Immature natural killer cell (primary cell): ENCODE measurements at places on chromosomes 13 and 19. TPM values are rescaled to one million over a fixed set of nuclear protein-coding genes. Genes with fewer than 3 reads are reported as not detected.

- no peak for DNase-seq
Measured at GRCh38 chr19:41845051-41845590, 279 bp downstream of the DMRTC2 start.

GRCh38 chr13:96769874-96770273 lies 224.4 kb downstream of the OXGR1 start:
- no peak for DNase-seq

DNA sequence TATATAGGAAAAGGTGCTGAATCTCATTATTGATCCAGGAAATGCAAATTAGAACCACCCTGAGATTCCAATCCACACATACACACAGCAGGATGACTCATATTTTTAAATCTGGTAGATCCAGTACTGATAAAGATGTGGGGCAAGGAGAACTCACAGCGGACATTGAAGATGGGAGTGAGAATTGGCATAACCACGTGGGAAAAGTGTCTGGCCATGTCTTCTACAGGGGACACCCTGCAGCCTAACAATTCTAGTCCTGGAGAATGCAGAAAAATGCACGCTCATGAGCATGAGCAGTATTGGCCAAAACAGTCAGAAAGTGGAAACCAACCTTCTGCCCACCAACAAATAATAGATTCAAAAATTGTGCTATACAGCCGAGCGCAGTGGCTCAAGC lies 13.5 kb upstream of the BCL3 start:
- DNase-seq: no peak

Gene CA11
- polyA plus RNA-seq: 16.4 TPM
